ENCODE measurements at places on chromosomes 2 and 18.

GRCh38 chr2:6986301-6986911, 69.2 kb downstream of the RNF144A start:
- DNase-seq, result no peak

GRCh38 chr2:25822190-25823117, 55.8 kb downstream of the ASXL2 start:
- DNase-seq, result peak; percentile 31

GRCh38 chr2:237020090-237020489, 65.6 kb upstream of the COPS8 start:
- no peak for DNase-seq

DNA sequence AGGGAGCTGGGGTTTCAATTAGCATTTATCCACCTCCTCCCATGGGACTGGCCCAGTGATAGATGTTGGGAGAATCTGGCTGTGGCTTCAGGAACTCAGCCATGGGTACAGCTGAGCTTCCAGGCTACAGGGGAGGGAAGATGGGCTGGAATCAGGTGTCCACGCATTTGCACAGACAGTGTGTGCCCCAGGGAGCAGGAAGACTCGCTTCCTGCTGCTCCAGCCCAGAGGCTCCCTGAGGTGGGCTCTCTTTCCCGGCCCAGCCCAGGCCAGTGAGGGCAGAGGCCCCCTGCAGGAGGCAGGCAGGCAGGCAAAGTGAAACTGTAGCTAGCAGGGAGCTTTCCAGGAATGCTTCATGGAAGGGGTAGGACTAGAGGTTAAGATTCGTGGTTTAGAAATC, 28.7 kb downstream of the DYSF start:
- no peak for DNase-seq

GRCh38 chr2:231223458-231223976, 25.1 kb downstream of the ARMC9 start:
- DNase-seq, result no peak

- DNase-seq, result no peak
These were observed 63.2 kb downstream of the DLGAP1 start for GRCh38 chr18:4391859-4392258.

GRCh38 chr2:66531567-66531966, 96.6 kb downstream of the MEIS1 start:
- no peak for DNase-seq

GRCh38 chr2:238973038-238973739, 125.3 kb downstream of the TWIST2 start:
- peak; percentile 60 for DNase-seq

GRCh38 chr2:88232074-88232782, 62.1 kb downstream of the THNSL2 start:
- DNase-seq, result no peak

- DNase-seq, result peak; percentile 1
These were observed 308.1 kb upstream of the CYRIA start for GRCh38 chr2:16973586-16974286.

- DNase-seq, result no peak
These were observed 1.5 kb downstream of the SLC30A3 start for GRCh38 chr2:27261241-27261925.

GRCh38 chr2:31282634-31283033, 48.7 kb downstream of the EHD3 start:
- DNase-seq, result no peak

DNA sequence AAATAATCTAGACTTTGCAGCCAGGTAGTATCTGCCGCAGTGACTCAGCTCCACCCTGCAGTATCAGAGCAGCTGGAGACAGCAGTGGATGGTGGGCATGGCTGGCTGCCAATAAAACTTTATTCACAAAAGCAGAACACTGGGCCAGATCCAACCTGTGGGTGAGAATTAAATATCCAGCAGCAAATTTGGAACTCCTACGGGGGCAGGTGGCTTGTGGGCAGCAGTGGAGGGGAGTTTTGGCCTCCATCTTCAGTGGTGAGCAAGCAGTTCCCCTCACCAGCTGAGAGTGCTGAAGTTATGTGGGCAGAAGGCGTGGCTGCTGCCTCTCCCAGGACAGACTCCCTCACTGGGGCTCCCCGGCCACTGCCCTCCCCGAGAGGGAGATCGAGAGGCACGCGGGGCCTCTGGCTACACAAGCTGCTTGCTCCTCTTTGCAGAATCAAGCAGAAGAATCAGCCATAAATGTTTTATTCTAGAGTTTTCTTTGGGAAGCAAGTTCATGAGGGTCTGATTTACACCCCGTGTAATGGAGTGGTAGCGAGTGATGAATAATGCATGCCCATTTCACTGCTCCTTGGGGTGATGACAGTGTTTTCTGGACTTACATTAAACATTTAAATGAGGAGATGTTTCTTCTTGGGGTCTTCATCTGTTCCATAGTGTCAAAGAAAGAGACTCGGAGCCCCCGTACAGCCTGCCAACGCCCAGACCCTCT, 204.3 kb downstream of the SEPTIN10 start:
- no peak for DNase-seq

GRCh38 chr2:146734042-146734820, 1110.6 kb upstream of the ACVR2A start:
- peak; percentile 51 for DNase-seq

- DNase-seq, result peak; percentile 82
These were observed 61.0 kb downstream of the RBMS1 start for GRCh38 chr2:160432633-160433032.

DNA sequence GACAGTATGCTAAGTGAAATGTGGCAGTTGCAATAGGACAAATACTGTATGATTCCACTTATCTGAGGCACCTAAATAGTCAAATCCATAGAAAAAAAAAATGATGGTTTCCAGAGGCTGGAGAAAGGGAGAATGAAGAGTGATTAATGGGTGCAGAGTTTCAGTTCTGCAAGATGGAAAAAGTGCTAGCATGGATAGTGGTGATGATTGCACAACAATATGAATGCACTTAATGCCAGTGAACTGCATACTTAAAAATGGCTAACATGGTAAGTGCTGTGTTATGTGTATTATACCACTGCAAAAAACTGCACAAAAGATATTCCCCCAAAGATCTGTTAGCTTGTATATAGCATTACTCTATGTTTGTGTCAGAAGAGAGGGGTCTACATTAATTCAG, 185.4 kb downstream of the INHBB start:
- DNase-seq, result peak; percentile 53
